Upper lobe of left lung (tissue), 6 donors: ENCODE measurements at places on chromosomes 3 and 15. TPM values are rescaled to one million over a fixed set of nuclear protein-coding genes. Genes with fewer than 3 reads are reported as not detected.

ATG7 gene
- 58.6 TPM for total RNA-seq

DNA sequence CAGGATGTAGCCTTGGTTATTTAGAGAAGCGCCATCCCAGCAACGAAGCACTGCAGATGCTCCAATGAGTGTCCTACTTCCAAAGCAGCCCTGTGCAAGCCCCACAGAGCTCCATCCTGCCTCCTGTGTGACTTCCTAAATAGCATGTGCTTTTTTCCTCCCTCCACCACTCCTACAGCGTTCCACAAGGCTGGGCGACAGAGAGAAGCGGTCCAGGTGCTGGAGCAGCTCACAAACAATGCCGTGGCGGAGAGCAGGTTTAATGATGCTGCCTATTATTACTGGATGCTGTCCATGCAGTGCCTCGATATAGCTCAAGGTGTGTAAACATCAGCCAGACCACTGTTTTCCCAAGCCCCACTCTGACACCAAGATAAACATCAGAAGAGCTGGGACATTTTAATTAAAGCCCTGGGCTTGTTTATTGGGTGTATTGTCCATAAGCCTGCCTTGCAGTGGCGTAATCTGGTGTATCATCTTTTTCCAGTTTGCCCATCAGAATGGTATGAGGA lies 22.2 kb upstream of the RHO start:
- DNase-seq: no peak
- peaks cover 62% of the 10 kb centered on the region for H3K36me3 ChIP-seq
- no peak overlapping the region for H3K27ac ChIP-seq
- H3K4me1 ChIP-seq: peaks cover 18% of the 10 kb centered on the region

- no peaks in the 10 kb centered on the region for H3K36me3 ChIP-seq
- no peak overlapping the region for H3K27ac ChIP-seq
- H3K4me3 ChIP-seq: no peak overlapping the region
- no peaks in the 10 kb centered on the region for H3K27me3 ChIP-seq
Observed at GRCh38 chr3:75985432-75985831, 200.1 kb upstream of the ZNF717 start.

SATB1 gene
- 80.7 TPM for total RNA-seq
